B cell (primary cell): ENCODE measurements at places on chromosomes 1 and 21.

DNA sequence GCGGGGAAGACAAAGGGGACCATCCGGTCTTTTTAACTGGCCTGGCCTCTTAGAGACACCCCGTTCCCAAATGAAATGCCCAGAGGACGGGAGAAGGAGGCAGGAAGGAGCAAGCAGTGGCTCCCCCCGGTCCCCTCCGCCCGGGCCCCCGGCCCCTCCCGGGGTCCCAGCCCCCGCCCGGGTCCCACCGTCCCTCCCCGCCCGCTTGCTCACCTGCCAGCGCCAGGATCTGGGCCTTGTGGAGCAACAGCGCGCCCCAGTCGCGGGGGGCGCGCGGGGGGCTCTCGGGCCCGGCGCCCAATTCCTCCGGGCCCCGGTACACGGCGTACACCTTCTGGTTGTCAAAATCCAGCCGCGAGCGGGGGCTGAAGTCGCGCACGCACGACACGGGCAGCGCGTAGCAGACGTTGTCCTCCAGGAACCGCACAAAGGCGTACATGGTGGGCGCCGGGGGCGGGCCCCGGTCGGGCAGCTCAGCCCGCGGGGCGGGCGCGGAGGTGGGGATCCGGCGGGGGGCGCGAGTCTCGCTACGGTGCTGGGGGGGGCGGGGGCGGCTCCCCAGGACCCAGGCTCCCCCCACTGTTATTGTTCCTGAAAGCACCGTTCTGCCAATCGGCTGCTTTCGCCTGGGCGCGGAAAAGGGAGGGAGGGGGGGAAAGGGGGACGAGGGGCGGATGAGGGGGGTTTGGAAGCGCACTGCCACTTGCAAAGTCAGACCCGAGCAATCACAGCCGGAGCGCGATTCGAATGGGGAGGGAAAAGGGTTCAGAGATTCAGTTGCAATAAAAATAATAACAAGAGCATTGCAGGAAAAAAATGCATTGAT, at the start of gene BEND5:
BEND5 (minus strand) TSS at position 499 of the 826 bp plus-strand sequence; CDS start at position 439, 60 bp downstream.
- DNase-seq: peak; percentile 82

DNA sequence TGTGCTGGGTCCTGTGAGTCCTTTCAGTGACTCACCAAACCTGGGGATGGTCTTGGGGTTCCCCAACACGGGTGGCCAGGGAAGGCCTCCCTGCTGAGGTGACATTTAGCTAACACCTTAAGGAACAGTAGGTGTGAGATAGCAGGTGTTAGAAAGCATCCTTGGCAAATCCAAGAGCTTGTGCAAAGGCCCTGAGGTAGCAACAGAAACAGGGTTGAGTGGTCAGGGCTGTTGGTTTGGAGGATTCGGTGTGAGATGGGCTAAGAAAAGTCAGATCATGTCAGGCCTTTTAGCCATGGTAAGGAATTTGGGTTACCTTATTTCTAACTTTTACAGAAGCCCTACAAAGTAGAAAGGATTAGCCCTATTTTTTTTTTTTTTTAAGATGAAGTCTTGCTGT, 343.0 kb downstream of the CAMTA1 start:
- DNase-seq: no peak

DNA sequence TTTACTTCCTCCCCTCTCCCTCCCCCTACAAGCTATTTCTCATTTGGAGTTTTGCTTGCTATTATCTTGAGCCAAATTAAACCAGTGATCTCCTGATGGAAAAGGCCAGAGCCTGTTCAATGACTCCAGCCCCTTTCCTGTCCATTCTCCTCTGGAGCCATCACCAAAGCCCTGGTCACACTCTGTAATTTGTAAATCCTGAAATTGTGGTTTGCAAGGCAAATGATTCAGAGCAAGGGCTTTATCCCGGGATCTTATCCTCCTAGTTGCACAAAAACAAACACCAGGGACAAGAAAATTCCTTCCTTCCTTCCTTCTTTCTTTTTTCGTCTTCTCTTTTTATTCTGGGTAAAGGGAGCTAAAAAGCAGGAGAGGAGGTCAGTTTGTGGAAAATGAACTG, 366.1 kb upstream of the ST6GALNAC5 start:
- no peak for DNase-seq

DNA sequence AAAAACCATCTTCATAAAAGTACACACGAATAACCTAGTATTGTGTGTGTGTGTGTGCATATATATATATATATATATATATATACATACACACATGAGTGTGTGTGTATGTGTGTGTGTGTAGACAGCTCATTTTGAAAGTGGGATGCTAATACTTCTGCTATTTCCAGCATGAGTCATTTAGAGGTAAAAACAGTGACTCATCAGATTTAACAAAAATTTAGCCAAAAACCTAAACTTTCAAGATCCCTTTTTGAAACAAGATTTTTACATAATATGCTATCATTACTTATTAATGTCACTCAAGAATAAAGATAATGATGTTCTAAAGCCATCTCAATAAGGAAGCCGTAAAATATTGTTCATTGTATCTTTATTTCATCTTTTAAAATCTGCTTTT, 35.6 kb upstream of the ADGRL4 start:
- DNase-seq: no peak

DNA sequence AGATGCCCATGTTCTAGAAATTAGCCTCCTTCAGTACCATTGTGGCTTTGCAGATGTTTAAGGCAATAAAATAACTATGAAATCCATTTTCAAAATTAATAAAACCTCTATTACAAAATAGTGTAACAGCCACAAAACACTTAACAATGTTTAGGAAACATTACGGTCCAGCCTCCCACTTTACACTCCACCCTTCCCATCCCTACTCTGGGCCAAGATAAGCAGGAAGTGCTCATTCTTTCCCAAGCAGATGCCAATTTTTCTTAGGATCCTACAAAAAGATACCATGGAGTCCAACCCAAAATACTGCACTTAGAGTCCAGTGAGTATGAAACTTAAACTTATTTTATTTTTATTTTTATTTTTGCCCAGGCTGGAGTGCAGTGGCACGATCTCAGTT, 150.8 kb downstream of the NR5A2 start:
- no peak for DNase-seq

DNA sequence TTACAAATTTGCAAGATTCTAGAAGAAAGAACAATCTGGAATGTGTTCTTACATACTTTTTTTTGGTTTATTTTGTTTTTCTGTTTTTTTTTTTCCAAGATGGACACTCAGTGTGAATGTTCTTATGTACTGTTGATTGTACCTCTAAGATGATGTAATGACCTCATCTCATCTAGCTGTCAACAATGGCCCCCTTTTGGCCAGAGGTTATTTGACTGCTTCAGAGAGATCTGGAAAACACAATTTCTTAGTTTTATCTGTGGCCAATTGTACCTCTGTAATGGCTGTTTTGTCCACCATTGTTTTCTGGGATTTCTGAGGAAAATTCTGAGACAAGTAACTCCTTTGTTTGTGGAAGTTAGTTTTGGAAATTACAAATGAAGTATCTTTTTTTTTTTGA, 38.9 kb downstream of the ST6GALNAC3 start:
- DNase-seq: no peak

GRCh38 chr1:186708694-186709097, 28.5 kb upstream of the PTGS2 start:
- no peak for DNase-seq

- no peak for DNase-seq
Observed at GRCh38 chr1:226696547-226696946, 42.5 kb downstream of the ITPKB start.

DNA sequence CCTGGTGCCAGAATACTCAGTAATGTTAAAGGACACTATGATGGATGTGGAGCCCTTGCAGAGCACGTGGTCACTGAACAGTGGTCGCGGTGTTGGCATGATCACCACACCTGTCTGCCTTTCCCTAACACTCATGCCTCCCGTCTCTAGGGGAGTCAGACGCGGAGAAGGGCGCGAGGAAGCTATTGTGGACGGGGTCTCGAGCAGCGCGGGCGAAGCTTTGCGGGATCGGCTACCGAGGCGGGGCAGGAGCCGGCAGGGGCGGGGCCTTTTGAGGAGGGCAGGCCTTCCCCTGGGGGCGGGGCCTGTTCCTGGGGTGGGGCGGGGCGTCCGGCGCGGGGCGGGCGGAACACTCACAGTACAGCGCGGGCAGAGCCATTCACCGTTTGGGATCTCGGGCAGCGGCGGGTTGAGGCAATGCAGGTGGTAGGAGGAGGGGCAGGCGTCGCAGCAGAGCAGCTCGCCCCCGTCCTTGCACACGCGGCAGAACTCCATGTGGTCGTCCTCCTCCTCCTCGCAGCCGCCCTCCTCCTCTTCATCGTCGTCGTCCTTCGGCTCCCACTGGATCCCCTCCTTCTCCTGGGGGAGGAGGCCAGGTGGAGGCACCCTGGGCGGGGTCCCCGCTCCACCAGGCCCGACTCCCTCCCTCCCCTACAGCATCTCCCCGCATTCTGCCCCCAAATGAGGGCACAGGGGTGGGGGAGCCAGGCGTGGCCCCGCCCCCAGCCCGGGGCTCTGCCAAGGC, 31.5 kb downstream of the CHD5 start:
- peak; percentile 54 for DNase-seq
